ENCODE measurements at places on chromosomes 6 and 20. TPM values are rescaled to one million over a fixed set of nuclear protein-coding genes. Genes with fewer than 3 reads are reported as not detected.

DNA sequence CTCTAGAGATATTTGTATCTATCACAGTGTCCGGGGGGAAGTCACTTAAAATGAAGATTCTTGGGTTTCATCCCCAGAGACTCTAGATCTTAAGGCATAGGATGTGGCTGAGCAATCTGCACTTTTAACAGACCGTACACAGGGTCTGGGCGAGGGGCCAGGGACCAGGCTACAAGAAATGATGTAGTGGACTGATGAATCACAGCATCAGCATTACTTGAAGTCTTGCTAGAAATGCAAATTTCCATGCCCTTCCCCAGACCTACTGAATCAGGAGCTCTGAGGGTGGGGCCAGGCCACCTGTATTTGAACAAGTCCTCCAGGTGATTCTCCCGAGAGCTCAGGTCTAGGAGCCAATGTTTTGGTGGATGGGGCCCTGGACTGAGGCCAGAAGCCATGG, 168.4 kb downstream of the DOK5 start:
- DNase-seq = peak; percentile 37

Gene TDRD6
- total RNA-seq = 0.08 TPM

GRCh38 chr20:33311996-33312395, 29.0 kb downstream of the BPIFB1 start:
- DNase-seq = no peak

GRCh38 chr6:136922685-136923006, 545 bp downstream of the SLC35D3 start:
- no peak for DNase-seq

Gene TRIM39
- 16.1 TPM for total RNA-seq

- no peak for DNase-seq
Measured at GRCh38 chr6:125248136-125248535, 53.6 kb downstream of the HDDC2 start.

Gene ZBTB46
- 7.2 TPM for total RNA-seq

Gene KHDRBS2
- total RNA-seq = not detected

GRCh38 chr6:19157486-19157885, 679.7 kb upstream of the ID4 start:
- no peak for DNase-seq

DNA sequence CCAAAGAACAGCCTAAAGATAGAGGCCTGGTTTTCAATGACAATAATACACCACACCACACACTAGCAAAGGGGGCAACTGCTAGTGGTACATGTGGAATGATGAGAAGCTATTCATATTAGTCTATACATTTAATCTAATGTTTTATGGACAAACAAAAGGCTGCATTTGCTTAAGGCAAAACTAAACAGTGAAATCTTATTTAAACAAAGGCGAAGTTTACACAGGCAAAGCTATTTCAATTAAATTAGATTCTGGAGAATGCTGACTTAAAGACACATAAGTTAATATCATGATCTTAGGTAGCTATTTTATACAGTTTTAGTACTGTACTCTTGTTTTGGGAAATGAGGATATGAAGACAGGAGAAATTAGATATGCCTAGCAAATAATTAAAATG, 53.9 kb upstream of the SIM1 start:
- DNase-seq = no peak

Gene TENT5A
- total RNA-seq = 4.3 TPM

GRCh38 chr20:47680804-47681529, 104.3 kb downstream of the SULF2 start:
- DNase-seq = no peak

DNA sequence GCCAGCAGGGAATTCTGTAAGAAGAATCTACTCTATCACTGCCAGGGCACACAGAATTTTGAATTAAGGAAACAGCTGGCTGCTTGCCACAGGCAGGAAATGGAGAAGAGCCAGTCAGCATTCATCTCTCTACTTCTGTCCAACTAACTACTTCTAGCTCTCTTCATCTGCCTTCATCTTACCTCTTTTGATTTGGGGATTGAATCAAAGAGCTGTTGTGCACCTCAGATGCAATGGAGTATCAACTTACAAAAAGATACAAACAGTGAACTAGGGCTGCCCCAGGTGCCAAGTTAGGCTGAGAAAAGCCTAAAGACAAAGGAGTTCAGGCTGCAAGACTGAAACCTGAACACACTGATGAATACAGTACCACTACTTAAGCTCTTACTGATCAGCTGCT, 82.0 kb downstream of the PTPRK start:
- no peak for DNase-seq

DNA sequence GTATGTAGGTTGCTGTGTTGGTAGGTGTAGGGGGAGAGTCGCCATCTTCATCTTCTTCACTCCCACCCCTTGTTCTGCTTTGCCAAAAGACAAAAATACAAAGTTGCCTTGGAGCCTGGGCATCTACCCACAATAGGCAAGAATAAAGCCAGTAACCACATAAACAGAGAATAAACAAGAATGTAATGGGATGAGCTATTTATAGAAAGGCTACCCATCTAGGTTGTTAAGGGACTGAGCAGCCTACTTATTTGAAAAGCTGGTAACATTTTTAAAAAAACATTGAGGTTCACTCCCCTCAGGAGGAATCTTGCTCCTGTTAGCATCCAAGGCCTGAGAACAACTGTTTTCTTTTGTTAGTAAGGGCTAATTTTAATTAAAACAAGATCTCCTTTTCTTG, 301.4 kb upstream of the STXBP5 start:
- DNase-seq = no peak

- no peak for DNase-seq
Measured at GRCh38 chr6:147282566-147282959, 78.3 kb downstream of the STXBP5 start.
